ENCODE measurements at places on chromosomes 1 and 21. TPM values are rescaled to one million over a fixed set of nuclear protein-coding genes. Genes with fewer than 3 reads are reported as not detected.

GRCh38 chr1:213982289-213982671 lies 5.5 kb upstream of the PROX1 start:
- DNase-seq: no peak

HSPB7 gene
- 7.1 TPM for total RNA-seq

FALEC gene
- not detected for total RNA-seq

DNA sequence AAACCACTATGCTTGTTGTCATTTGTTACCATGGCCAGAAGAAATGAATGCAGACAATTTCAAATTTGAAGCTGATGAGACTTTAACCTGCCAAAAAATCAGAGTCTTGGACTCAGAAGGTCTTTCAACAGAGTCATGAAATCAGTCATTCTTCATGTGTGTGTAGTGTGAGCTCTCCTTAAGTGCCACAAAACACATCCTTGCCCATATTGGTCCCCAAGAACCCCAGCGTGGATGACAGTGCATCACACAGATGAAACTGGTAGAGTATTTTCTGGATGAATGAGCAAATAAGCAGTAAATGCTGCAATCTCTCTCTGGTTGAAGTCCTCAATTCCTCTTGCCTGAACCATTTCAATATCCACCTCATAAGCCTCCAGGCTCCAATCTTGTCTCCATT lies 28.7 kb upstream of the ETS2 start:
- DNase-seq: no peak

DNA sequence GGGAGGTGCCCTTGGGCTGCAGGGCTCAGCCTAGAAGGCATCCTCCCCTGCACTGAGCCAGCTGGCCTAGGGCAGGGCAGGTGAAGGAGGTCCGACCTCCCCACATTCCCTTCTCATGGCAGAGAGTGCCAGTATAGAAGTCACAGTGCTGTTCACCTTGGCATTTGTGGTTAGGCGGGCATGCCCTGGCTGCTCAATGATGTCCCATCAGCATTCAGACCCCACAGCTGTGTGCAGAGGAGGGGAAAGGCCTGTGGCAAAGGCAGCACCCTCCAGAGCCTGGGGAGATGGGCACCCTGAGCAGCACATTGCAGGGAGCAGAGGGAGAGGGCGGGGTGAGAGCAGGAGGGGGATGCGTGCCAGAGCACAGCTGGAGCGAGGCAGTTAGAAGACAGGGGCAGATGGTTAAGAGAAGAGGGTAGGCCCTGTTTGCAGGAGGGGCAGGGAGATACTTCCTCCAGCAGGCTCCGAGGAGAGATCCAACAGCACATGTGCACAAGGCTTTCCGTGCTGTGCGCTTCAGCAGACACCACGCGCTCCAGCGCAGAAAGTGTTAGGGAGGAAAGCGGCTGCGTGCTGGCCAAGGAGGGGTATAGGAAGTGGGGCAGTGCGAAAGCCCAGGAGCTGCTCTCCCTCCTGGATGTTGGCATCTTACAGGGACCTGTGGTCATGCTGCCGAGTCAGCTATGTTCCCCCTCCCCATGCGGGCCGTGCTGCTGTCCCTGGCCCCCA lies 43.7 kb upstream of the COL6A1 start:
- DNase-seq: no peak

GRCh38 chr1:18055156-18055555 lies 52.4 kb upstream of the IGSF21 start:
- no peak for DNase-seq

DNA sequence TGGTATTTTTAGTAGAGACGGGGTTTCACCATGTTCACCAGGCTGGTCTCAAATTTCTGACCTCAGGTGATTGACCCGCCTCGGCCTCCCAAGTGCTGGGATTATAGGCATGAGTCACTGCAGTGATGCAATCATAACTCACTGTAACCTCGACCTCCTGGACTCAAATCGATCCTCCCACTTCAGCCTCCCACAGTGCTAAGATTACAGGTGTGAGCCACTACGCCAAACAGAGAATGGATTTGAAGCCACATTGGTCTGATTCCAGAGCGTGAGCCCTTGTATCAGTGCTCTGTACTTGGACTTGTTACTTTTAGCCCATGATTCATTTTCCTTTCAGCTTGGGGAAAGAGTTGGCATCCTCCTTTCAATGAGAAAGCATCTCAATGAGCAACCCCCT lies 14.9 kb upstream of the ZNF683 start:
- DNase-seq: no peak

OPTC gene
- not detected for total RNA-seq

DNA sequence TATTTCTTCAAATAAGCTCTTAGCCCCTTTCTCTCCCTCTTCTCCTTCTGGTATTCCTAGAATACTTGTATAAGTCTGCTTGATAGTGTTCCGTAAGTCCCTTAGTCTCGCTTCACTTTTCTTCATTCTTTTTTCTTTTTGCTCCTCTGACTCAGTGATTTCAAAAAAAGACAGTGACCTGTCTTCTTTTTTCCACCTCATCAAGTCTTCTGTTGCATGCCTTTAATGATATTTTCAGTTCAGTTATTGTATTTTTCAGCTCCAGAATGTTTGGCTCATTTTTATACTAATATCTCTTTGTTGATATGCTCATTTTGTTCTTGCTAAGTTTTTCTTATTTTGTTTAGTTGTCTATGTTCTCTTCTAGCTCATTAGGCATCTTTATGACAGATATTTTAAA lies 97.7 kb downstream of the POFUT2 start:
- no peak for DNase-seq

GRCh38 chr1:79323239-79324025 lies 316.9 kb upstream of the ADGRL4 start:
- DNase-seq: no peak

FMO1 gene
- 83.2 TPM for total RNA-seq

GRCh38 chr1:7838714-7839113 lies 14.2 kb downstream of the UTS2 start:
- DNase-seq: no peak

KCNQ4 gene
- 0.61 TPM for total RNA-seq

- no peak for DNase-seq
These were observed 3.8 kb downstream of the SERTAD4 start for GRCh38 chr1:210236386-210236839.

DNA sequence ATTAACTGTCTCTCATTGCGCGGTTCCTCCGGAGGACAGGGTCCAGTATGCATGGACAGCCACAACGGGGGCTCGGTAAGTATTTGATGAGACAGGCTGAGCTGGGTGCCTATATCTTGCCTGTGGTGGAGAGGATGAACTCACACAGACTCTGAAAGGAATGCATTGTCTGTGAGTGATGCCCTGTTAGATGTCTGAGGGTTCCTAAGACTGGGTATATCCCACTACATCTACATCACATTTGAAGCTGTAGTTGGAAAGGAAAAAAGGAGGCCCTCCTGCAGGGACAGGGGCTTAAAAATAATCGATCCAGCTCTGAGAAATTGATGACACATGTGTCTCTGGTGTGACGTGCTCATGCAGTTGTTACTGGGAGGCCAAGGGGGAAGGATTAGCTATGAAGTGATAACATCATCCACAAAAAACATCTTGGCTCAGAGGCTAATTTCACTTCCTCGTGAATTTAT lies 1.9 kb downstream of the ADARB1 start:
- DNase-seq: no peak

- no peak for DNase-seq
These were observed 41.3 kb upstream of the CR2 start for GRCh38 chr1:207412845-207413244.

SEMA6C gene
- total RNA-seq: 2.0 TPM

DNA sequence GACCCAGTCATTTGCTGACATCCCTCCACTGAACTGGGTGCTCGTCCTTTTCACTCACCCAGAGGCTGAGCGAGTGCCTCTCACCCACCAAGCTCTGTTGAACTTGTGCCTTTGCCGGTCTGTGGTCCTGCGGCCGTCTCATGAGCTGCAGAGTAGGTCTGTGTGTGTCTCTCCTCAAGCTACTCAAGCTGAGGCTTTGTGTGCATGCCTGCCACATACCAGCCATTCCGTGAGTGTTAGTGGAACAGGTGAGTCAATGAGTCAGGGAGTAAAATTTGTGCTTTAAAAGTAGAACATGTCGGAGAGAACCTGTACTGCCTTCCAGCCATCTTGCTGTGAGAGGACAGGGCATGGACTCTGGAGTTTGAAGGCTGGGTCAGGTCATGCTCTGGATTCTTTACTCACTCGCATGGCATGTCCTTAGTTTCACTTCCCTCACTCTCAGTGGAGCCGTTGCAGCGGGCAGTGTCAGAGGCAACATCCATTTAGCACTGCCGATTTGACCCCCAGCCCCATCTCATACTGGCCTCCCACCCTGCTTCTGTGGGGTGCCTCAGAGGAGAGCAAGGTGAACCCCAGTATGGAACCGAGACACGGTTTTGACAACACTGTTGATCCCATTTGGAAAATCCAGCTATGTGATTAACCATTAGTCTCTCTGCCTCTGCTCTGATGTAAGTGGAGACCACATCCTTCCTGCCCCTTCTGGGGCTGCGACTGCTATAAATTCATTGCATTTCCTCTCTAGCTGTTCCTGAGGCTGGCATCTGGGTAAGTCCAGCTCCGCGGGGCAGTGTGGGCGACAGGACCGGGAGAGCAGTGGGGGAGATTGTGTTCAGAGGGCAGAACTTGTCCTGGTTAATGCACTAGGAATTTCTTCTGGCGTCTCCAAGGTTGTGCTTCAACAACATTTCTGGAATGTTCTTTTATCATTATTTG lies at the start of gene NLRP3:
Gene NLRP3 (plus strand): TSS at position 751 of the 939 bp plus-strand sequence. CDS start 2,628 bp downstream, outside the sequence.
- no peak for DNase-seq

KRTAP21-2 gene
- total RNA-seq: not detected

DNA sequence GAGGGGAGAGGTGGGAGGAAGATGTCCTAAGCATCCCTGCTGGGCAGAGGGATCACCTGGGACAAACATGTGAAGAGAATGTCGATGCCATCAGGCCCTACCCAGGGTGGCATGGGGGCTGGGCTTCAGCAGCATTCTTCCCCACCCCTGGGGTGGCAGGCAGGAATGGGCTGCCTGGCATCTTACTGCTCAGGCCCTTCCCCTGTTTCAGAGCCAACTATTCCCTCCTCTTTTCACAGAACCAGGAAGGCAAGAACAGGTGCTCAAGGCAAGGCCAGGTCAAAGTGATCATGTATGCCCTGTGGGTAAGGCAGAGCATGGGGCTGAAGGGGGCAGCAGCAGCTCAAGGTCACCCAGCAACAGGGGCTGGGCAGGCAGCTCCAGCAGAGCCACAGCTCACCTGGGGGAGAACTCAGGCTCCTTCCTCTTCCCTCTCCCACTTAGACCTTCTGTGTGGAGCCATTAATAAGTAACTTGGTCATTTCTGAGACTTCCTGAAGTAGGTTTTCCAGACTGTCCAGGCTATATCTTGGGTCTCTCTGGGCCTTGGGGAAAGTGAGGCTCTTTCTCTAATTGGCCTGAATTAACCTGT lies 56.4 kb downstream of the ELK4 start:
- no peak for DNase-seq

- no peak for DNase-seq
These were observed 11.6 kb downstream of the GNAI3 start for GRCh38 chr1:109559995-109560394.

TMEM51 gene
- 25.2 TPM for total RNA-seq

- DNase-seq: no peak
These were observed 23.9 kb upstream of the EPB41 start for GRCh38 chr1:28890435-28890834.

All from G401 (cell line).